B cell (primary cell): ENCODE measurements at places on chromosomes 16 and 17.

- DNase-seq = no peak
Measured at GRCh38 chr16:53506254-53506653, 3.2 kb upstream of the AKTIP start.

- DNase-seq = no peak
Measured at GRCh38 chr16:80971819-80972218, 34.9 kb downstream of the CMC2 start.

DNA sequence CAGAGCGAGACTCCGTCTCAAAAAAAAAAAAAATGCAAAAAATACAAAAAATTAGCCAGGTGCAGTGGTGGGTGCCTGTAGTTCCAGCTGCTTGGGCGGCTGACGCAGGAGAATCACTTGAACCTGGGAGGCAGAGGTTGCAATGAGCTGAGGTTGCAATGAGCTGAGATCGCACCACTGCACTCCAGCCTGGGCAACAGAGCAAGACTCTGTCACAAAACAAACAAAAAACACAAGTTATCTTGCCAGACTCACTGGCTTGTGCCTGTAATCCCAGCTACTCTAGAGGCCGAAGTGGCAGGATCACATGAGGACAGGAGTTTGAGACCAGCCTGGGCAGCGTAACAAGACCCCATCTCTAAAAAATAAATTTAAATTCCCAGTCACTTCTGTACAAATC lies 3.4 kb upstream of the ST3GAL2 start:
- DNase-seq = no peak

- no peak for DNase-seq
Measured at GRCh38 chr17:73630531-73630930, 13.7 kb downstream of the SDK2 start.

- DNase-seq = no peak
Measured at GRCh38 chr17:31511580-31511979, 120.1 kb downstream of the RAB11FIP4 start.

DNA sequence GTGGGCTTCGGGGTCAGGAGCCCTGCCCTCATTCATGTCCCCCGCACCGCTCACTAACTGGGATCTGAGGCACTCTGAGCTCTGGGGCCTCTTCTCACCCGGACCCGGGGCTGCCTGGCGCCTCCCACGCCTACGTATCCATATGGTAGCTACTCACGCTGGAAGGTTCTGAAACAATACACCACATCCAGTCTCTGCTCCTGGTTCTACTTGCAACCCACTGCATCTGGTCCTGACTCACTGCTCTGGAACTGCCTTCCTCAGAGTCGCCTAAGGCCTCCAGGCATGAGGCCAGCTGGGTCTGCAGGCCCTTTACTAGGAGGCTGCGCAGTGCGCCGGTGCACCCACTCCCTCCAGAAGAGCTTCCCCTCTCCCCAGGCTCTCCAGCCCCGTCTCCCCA lies 18.1 kb downstream of the USP36 start:
- no peak for DNase-seq
